EH (cell line): ENCODE measurements at places on chromosomes 12 and 14.

DNA sequence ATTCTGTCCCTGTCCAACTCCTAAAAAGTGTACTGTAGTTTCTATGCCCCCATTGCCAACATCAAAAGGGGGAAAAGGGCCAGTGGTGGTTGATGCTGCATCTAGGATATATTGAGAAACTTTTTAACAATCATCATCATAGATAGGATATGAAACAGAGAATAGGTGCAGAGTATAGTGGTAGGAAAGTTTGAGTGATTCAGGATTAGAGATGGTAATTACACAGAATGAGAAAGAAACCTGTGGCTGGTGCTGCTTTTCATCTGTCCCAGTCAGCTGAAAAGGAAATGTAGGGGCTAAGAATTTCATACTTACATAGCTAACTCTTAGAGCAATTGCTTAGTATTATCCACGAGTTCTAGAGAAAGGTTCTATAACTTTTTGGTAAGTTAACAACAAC is 67.6 kb downstream of the GTF2A1 start:
- DNase-seq, result no peak

- no peak for DNase-seq
These were observed 209.4 kb upstream of the CRY1 start for GRCh38 chr12:107302649-107303341.

DNA sequence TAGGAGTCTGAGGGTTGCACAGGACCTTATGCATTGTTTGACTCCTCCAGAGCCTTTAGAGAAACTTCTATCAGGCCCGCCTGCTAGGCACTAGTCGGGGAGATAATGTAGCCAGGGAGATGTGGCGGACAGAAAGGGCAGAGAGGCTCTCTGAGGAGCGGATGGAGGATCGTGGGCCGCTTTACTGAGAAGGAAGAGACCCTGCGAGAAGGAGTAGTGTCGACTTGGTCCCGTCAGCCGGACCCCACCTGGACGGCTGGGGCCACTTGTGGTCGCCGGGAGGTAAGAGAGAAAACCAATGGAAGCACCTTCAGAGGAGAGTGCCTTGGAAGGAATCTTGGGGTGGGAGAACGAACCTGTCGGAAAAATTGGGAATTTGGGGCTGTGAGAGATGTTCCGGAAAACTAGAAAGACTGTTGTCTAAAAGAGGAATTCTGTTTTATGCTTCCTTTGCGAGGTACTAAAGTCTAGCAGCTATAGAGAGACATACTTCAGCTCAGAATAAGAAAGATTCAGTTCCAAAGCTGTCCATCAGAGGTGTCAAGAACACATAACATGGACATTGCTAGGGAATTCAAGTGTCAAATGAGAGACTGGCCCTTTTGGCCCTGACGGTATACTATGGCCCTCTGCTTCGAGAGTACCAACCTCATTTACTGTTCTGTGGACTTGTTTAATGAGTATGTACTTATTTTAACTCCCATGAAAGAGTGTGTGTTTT is 660 bp upstream of the MCRS1 start:
- DNase-seq, result no peak

GRCh38 chr14:104266631-104267575 is 128.5 kb downstream of the KIF26A start:
- no peak for DNase-seq

DNA sequence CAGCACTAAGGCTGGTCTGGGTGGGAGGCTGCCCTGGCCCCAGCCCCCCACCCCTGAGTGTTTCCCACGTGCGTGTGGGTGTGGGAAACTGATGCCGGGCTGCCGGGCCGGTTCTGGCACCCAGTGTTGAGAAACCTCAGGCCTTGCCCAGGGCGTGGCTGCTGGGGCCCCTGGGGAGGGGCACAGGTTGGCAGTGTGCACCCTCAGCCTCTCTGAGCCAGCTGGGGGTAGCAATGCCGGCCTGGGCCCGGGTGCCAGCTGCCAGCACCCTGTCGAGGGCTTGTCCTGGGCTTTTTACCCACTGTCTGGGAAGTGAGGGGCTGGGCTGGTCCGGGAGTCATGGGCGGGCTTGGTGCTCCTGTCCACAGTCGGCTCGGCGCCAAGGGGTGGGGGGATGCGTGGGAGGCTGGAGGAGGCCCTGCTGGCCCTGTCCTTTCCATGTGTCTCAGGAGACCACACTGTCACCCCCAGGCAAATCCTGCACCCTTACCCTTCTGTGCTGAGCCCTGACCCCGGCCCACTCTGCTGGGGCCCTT is 15.7 kb downstream of the ASPG start:
- no peak for DNase-seq

DNA sequence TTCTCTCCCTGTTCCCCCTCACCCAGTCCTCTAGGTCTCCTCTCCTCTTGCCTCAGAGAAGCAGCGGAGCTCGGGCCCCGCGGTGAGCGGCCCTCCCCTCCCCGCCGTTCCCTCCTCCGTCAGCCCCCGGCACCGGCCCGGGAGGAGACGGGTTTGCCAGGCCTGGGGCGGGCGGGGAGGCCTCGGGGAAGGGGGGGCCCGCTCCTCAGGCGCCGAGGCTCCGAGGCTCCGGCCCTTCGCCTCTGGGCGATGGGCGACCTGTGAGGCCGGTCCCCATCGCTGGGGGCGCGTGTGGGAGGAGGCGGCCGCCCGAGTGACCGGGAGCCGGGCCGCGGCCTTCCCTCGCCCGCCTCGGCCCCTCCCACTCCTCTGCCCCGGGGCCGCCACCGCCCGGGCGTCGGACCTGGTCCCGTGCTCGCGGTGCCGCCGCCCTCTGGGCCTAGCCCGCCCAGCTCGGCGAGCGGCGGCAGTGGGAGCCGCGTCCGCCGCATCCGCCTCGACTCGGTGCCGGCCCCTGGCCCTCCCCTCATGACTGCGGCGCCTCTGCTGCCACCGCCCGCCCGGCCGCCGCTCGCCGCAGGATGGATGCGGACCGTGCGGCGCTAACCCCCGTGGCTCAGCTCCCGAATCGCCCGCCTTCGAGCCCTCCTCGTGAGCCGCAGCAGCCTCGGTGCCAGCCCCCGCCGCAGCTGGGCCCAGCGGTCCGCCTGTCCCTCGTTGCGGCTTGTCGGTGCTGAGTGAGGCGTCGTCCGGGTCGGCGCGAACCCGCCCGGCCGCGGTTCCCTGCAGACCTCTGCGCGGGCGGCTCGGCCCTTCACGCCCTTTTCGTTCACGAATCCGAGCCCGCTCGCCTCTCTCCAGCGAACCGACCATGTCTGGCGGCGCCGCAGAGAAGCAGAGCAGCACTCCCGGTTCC is 574 bp downstream of the WNK1 start:
- DNase-seq, result peak; percentile 62

GRCh38 chr12:3662521-3662921 is 90.4 kb downstream of the CRACR2A start:
- DNase-seq, result peak; percentile 17

- no peak for DNase-seq
These were observed 10.5 kb downstream of the MTRFR start for GRCh38 chr12:123243671-123244262.

GRCh38 chr14:36204461-36205073 is 28.0 kb upstream of the PTCSC3 start:
- no peak for DNase-seq

DNA sequence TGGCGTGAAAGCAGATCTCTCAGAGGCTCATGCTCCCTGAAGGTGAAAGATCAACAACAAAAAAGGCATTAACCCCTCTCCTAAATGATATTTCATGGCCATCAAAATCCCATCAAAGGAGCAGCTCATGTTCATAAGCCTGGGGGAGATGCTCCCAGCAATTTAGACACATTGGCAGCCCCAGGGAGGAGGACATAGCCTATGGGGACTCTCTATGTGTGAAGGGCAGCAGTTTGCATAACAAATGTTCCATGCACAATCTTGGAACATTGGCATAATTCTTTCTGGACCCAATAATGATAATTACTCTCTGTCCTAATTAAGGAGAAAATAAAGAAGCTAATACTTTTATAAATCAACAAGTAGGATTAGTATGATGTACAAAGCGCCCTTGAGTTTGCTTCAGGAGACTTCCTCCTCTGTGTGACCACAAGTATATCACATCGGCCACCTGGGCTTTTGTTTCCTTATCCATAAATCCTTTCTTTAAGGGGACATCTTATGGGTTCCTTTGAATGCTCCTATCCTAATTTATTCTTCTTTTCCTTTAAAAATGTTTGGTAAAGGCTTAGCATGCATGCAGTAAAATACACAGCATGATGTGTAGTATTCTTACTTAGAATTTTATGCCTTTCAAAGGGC is 161.9 kb upstream of the PLEKHG7 start:
- no peak for DNase-seq

DNA sequence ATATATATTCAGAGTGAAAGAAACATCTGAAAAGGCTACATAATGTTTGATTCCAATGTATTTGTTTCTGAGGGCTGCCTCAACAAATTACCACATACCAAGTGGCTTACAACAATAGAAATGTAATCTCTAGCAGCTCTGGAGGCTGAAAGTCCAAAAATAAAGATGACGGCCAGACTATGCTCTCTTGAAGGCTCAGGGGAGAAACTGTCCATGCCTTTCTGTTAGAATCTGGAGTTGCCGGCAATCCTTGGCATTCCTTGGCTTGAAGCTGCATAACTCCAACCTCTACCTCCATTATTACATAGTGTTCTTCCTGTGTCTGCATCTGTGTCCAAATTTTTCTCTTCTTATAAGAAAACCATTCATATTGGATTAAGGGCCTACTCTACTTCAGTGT is 68.1 kb upstream of the PLEKHG7 start:
- DNase-seq, result no peak

DNA sequence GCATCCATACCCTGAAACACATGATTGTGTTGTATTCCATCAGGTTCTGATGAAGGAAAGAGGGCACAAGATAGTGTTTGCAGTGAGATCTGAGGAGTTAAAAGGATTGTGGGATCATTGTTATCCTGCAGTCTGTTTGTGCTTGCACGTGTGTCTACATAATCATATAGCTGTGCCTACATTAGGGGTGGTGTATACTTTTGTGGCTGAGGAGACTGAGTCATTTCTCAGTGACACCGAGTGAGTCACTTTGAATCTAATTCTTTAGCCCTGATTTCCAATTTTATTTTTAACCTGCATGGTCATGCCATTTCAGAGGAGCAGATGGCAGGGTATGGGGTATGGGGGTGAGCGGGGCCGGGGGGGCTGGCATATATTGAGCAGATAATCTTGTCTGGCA is 133.2 kb downstream of the ANO4 start:
- DNase-seq, result peak; percentile 84

GRCh38 chr14:70177081-70177800 is 11.5 kb downstream of the SLC8A3 start:
- DNase-seq, result no peak

DNA sequence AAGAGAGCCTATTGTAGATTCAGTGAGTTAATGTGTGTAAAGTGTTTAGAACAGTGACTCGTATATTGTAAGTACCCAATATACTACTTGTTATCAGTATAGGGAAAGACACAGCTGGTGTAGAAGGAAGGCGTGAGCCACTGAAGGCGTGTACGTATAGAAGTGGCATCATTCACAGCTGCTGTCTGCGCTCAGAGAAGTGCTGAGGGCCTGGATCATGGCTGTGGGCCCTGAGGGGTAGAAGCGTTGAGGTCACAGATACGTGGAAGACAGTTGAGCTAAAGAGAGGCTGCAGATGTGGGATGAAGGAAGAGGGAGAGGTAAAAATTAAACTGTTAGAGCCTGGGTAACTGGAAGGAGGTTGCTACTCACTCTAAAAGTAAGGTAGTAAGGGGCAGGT is 5.9 kb downstream of the C12orf75 start:
- no peak for DNase-seq

DNA sequence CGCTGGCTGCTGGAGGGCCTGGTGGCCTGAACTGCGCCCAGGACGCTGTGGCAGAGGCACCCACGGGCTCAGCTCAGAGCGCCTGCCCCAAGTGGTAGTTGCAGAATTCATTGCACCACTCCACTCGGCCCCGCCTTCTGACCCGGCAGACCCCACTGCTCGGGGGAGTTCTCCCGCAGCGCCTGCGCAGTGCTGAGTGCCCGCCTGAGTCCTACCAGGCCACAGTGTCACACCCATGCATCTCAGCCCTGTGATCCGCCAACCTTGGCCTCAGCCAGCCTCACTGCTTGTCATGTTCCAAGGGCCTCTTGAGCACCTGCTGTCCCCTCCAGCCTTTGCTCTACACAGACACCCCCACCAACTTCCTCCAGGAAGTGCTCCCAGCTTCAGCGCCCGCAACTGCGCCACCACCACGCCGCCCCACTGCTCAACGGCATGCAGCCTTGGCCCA is 12.2 kb downstream of the DEGS2 start:
- DNase-seq, result no peak

DNA sequence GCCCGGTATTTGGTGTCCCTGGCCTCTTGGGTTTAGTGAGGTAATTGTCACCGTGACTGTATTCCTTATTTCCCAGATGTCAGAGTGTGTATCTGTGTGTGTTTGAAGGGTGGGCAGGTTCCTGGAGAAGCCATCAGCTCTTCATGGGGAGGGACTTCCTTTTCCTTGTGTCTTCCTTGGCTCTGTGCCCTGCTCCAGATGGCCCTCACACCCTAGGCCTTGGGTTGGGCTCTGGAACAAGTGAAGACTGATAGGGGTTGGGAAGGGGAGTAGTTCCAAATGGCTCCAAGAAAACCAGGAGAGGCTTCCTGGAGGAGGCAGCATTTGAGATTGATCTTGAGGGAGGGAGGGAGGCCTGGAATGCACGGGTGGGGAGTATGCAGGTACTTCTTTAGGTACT is 43.8 kb upstream of the PRIMA1 start:
- DNase-seq, result no peak

DNA sequence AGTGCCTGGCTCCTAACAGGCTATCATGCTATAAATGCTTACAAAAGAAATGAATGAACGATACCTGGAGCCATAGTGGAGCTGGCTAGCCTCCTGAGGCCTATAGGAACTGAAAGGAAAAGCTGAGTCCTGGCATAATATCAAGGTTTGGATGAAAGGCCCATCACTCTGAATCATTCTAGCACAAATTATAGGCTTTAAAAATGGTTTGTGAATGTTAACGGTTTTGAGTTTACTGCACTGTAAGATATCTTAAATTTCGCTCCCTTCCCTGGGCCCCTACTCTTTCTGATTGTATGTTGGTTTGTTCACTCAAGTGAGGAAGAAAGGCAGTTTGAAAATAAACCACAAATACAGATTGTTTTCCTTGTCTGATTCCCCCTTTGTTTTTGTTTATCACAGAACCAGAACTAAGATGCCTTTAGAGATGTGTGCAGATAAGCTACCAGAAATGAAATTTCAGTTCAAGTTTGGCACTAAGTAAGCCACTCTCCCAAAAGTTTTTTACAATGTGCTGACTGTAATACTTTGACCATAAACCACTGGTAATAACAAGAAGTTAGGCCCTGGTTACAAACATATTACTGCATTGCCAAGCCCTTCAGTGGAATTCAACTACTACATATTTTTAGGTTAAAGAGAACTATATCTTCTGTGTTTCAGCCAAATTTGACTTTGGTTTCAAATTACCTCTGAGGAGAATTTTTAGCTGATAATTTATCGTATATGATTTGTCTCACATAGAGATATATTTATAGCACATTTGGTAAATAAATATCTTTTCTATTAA is 89.5 kb downstream of the ALX1 start:
- no peak for DNase-seq

GRCh38 chr12:62813031-62813829 is 121.7 kb downstream of the PPM1H start:
- peak; percentile 76 for DNase-seq
